ENCODE measurements at places on chromosomes 1 and 21.

GRCh38 chr1:117714546-117714945, 108.7 kb downstream of the TENT5C start:
- no peak for DNase-seq

DNA sequence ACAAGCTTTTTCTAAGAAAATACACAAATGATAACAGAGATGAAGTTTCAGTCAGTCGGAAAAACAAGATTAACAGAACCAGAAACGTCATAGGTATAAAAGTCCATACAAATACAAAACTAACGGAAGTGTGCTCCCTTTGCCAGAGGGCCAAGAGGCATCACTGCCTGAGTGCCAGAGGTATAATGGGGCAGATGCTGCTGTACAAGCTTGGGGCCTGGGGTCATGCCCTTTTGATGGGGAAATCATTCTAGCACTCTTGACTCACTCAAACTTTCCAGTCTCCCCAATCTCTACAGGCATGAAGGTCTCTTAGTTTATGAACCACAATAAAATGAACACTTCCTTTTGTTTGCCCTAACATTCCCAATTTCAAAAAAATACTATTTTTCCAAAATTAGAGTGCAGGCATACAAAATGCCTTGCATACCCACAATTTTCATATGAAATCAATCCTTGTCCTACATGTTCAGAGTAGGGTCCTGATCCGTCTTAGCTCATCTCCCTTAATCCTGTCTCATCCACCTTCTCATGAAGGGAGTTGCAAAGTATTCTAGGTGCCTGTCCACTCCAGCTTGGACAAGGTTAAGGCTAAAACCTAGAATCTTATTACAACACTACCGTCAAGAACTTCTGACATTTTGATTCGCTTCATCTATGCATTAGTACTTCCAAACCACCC, 1.5 kb downstream of the RPL22 start:
- DNase-seq: no peak

- no peak for DNase-seq
Observed at GRCh38 chr1:27006683-27007082, 6.0 kb downstream of the TENT5B start.

GRCh38 chr21:23245255-23245654, 2247.0 kb downstream of the NCAM2 start:
- no peak for DNase-seq

- DNase-seq: no peak
Observed at GRCh38 chr1:28718586-28719331, 18.0 kb upstream of the YTHDF2 start.

GRCh38 chr1:82979593-82980236, 1019.2 kb downstream of the TTLL7 start:
- no peak for DNase-seq

- no peak for DNase-seq
Observed at GRCh38 chr1:109567877-109568672, 19.7 kb downstream of the GNAI3 start.

DNA sequence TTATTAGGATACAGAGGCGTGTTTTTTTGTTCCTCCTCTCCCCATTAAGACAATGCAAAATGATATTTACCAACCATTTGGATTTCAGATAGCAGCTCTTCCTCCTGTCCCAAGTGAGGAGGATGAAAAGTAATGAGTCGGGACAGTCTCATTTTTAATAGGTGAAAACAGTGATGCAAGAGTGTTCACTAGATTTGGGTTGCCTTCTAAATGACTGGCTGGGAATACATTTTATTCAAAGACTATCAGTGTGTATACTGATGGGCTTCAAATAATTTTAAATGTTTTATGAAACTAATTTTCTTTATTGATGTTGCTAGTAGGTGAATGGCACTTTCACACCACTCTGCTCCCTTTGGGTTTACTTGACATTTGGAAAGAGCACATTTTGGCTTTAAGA, 2.1 kb downstream of the RCOR3 start:
- DNase-seq: no peak

DNA sequence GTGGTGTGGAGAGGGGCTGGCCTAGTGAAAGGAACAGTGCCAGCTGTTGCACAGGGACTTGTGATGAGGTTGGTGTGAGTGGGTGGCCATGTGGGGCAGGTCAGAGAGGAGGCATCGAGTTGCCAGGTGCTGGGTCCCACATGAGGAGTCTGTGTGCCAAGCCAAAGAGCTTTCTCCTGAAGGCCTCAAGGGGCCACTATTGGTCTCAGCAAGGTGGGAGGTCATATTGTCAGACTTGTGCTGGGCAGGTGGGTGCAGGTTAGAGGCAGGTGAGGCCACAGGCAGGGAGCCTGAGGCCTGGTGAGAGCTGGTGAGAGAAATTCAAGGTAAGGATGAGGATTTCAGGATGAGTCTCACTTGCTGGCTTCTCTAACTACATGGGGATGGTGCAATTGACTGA, 256.8 kb downstream of the DISC1 start:
- DNase-seq: no peak

DNA sequence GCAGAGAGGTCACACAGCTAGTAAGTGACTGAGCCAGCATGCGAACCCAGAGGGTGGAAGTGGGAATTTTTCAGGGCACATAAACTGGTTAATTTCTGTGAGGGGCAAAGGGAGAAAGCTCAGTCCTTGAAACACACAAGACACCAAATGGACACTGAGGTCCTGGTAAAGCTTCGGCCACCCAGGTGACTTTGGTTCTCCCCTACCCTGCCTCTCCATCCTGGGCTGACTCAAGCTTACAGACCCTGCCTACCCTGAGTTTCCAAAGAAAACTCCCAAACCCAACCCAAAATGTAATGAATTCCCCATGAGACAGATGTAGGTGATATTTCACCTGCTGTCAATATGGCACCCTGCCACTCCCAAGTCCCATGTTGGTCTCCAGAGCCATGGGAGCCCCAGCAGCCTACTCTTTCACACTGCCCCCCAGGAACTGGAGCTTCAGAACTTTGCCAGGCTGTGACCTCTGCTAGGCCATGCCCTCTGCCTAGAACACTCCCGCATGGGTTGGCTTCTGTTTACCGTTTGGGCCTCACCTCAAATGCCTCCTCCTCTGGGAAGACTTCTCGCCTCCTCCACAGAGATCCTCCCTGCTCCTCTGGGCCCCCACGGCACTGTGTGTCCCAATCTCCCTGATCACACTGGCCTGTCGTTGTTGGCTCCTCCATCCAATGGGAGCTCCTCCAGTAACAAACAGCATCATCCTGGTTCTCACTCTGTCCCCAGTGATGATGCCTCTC, 3.7 kb upstream of the LRP8 start:
- no peak for DNase-seq

GRCh38 chr1:11320153-11320936, 47.3 kb downstream of the UBIAD1 start:
- no peak for DNase-seq

GRCh38 chr1:93537924-93538323, 90.0 kb downstream of the FNBP1L start:
- no peak for DNase-seq

- no peak for DNase-seq
Observed at GRCh38 chr1:27891196-27891889, 19.0 kb downstream of the THEMIS2 start.

DNA sequence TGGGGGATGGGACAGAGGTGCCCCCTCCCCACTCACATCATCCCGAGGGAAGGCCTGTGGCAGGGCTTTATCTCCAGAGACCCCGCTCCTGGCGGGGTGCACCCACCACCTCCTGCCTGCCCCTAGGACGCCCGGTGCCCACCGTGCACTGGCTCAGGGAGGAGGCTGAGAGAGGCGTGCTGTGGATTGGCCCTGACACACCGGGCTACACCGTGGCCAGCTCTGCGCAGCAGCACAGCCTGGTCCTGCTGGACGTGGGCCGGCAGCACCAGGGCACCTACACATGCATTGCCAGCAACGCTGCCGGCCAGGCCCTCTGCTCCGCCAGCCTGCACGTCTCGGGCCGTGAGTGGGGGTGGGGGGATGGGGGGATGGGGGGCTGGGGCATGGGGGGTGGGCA, 71.7 kb downstream of the TRIM11 start:
- DNase-seq: no peak

DNA sequence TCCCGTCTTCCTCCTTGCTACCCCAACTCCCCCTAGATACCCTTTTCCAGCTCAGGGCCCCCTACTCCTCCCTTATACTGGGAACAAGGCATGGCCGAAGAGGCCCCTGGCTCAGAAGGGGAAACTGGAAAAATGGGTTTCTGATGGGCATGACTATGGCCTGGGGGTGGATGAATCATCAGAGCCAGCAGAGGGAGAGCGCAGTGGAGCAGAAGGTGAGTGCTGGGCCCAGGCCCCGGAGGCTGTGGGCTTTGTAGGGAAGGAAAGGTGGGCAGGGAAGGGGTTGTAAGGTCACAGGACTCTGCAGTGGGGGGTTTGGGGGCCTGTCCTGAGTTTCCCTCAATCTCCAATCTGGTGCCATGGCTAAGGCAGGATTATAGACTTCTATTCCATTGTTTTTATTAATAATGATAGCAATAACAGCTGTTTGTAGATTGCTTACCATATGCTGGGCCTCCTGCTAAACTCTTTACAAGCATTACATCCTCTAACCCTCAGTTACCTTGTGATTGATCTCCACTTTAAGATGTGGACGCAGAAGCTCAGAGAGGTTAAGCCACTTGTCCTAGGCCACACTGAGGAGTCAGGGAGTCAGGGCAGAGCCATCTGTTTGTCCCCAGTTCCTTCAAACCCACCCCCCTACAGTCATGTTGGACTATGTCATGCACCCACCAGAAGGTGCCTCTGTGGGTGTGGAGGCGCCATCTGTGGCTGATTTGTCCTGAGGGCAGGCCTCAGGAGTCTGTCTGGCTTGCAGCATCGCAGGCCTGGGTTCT, 36.2 kb upstream of the ZNF362 start:
- no peak for DNase-seq
